ENCODE measurements at places on chromosomes 5 and 9.

- no peak for DNase-seq
Observed at GRCh38 chr5:131973089-131973712, 27.7 kb upstream of the MEIKIN start.

DNA sequence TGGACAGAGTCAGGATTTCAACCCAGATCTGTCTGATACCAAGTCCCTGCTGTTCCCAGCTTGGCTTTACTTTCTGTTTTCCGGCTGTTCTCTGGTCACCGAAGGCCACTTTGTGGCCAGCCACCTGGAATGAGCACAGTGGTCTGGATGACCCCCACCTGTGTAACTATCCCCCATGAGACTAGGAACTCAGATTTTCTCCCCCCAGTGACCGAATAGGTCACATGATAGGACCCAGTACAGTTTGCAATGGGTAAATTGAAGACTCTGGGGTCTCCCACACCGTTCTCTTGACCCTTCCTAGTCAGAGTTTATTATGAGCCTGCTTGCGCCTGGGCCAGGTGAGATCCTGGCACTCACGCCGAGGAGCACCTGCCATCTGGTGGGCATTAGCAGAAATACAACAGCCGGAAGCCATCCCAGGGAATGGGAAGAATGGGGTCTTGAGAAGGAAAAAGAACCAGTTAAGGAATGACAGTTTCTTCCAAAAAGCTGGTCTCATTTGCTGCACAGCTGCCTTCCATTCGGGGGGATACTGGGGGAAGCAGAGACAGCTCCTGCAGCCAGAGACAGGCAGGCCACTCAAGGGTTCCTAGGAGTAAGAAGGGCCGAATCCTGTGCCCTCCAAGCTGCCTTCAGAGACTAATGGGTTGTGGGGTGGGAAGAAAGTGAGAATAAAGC lies 7.1 kb downstream of the PHYHD1 start:
- DNase-seq = peak; percentile 18

DNA sequence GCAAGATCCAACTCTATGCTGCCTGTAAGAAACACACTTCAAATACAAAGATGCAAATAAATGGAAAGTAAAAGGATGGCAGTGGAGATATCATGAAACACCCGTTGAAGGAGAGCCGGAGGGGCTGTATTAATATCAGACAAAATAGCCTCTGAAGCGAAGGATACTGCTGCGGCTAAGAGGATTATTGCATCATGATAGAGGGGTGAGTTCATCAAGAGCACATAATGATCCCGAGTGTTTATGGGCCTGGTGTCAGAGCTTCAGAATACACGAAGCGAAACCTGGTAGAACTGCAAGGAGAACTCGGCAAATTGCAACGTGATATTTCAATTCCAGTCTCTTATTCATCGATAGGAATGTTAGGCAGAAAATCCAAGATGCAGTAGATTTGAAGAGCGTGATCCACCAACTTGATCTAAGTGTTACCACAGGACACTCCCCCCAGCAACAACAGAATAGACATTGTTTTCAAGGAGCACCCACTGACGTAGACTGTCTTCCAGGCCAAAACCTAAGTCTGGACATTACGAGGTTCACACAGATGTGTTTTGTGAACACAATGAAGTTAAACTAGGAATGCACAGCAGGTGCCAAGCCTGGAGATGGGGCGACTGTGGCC lies 27.7 kb upstream of the QSOX2 start:
- DNase-seq = no peak

- no peak for DNase-seq
Observed at GRCh38 chr5:180171568-180172094, 37.4 kb downstream of the RASGEF1C start.

GRCh38 chr5:16557477-16557876 lies 59.3 kb downstream of the RETREG1 start:
- DNase-seq = no peak

- no peak for DNase-seq
Observed at GRCh38 chr5:31855134-31856040, 216.5 kb downstream of the PDZD2 start.

DNA sequence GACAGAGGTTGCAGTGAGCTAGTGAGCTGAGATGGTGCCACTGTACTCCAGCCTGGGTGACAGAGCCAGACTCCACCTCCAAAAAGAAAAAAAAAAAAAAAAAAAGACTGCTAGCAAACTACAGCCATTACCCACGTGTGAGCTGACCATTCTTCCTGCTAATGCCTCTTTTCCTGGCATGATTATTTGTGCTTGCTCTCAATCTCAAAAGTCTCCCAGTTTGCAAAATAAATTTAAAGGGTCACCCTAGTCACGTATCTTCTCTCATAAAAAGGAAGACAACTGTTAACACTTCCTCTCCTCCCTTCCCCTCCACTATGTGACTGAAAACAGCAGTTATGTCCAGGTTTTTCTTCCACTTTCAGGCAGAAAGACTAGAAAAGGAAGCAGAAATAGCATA lies 37.2 kb downstream of the TRIM36 start:
- DNase-seq = no peak
